Skin of body (tissue), 3 donors: ENCODE measurements at places on chromosomes 4 and X. TPM values are rescaled to one million over a fixed set of nuclear protein-coding genes. Genes with fewer than 3 reads are reported as not detected.

The GC gene
- not detected for total RNA-seq

The DMRTC1B gene
- not detected for total RNA-seq

The GABRG1 gene
- under 0.01 TPM for total RNA-seq

The SMIM10L2A gene
- 0.99 TPM for total RNA-seq

The PLAC1 gene
- total RNA-seq, result 0.39 TPM
